ENCODE measurements at places on chromosomes 4 and X. TPM values are rescaled to one million over a fixed set of nuclear protein-coding genes. Genes with fewer than 3 reads are reported as not detected.

FGA gene
- 1.9 TPM for polyA plus RNA-seq

MAGT1 gene
- polyA plus RNA-seq, result 22.5 TPM

KDR gene
- polyA plus RNA-seq, result 5.9 TPM

SPIN2A gene
- polyA plus RNA-seq, result 0.73 TPM

FABP2 gene
- not detected for polyA plus RNA-seq

ALAS2 gene
- 0.90 TPM for polyA plus RNA-seq

FAM9B gene
- not detected for polyA plus RNA-seq

CXorf49 gene
- polyA plus RNA-seq, result not detected

AMTN gene
- not detected for polyA plus RNA-seq

TRIML1 gene
- polyA plus RNA-seq, result not detected

USP46 gene
- polyA plus RNA-seq, result 10.2 TPM

ZAR1 gene
- polyA plus RNA-seq, result 0.44 TPM

TLR2 gene
- polyA plus RNA-seq, result 0.68 TPM

SHROOM3 gene
- 30.9 TPM for polyA plus RNA-seq

CCNA2 gene
- 16.8 TPM for polyA plus RNA-seq
